ENCODE measurements at places on chromosomes 2 and 18.

GRCh38 chr2:97988722-97989121 is 7.0 kb downstream of the TMEM131 start:
- no peak for DNase-seq

GRCh38 chr18:22545066-22545760 is 127.5 kb upstream of the CTAGE1 start:
- no peak for DNase-seq

GRCh38 chr18:38644875-38645641 is 1079.5 kb upstream of the CELF4 start:
- no peak for DNase-seq

GRCh38 chr2:72579591-72580180 is 246.1 kb downstream of the EXOC6B start:
- no peak for DNase-seq

DNA sequence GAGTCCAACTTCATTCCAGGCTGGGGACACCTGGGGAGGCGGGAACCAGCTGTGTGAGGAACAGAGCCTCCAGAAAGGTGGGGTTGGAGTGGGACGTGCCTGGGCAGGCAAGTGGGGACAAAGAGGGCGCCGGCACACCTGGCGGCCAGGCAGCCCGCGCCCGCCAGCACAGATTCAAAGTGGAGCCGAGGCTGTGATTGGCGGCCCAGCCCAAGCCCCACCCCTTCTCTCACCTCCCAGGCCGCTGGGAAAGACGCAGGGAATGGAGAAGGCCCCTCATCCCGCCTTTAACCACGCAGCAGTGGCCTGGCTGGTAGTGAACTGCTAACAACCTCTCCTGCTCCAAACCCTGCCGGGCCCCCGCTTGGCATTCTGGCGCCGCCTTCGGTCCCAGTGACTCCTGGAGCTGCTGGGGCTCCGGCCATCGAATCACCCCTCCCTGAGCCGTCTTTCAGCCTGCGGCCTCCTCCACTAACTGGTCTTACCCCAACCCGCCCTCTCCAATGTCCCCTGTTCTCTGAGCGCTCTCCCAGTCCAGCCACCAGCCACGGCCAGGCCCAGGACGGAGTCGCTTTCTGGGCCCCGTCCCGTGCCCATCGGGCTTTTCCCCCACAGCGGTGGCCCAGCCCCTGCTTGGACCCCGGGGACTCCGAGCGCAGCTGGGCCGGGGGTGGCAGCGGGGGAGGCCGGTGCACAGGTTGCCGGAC is 27.9 kb upstream of the PTMA start:
- DNase-seq = no peak

GRCh38 chr2:26556309-26557243 is 78.7 kb upstream of the OTOF start:
- no peak for DNase-seq

- no peak for DNase-seq
Measured at GRCh38 chr2:21367421-21367820, 243.7 kb downstream of the TDRD15 start.

DNA sequence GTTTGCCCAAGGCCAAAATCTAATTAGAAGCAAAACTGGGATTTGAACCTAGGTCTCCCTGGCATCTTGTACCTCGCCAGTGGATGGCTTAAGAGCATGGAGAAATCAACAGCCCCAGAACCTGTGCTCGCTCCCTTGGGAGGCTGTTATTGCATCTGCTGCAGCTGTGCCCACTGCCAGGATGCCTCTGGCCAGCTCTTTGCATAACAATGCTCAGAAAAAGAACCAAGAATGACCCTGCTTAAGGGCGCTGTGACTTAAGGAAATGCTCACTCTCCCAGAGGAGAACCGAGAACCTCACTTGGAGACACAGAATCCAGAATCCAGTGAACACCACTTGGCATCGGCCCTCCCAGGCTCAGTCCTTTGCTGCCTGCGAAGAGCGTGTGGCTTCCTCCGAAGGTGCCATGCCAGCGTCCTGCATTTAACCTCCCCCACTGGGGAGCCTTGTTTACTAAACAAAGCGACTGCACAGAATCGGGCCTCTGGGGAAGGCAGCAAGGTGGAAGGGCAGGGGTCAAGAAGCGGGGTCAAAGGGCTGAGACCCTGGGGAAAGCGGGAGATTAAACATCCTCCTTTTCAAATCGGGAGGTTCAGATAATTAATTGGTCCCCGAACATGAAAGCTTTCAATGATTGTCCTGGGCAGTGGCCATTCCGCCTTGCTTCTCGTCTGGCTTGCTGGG is 71.0 kb upstream of the BOD1L2 start:
- no peak for DNase-seq

DNA sequence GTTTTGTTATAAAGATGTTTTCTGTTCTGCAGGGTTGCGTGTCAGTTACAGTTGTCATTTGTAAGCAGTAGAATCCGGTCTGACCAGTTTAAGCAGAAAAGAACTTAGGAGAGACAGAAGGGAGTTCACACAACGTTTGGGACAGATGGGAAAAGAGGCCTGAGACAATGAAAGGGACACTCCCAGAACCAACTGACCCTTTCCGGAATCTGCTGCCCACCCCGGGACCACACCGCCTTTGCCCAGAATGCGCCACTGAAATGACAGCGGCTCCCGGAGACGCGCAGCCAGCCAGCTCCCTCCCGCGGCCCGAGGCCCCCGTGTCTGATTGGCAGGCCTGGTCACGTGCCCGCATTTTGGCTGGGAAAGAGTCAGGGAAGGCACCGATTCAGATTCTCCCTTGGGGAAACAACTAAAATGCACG is 244.6 kb downstream of the BCL2 start:
- no peak for DNase-seq

DNA sequence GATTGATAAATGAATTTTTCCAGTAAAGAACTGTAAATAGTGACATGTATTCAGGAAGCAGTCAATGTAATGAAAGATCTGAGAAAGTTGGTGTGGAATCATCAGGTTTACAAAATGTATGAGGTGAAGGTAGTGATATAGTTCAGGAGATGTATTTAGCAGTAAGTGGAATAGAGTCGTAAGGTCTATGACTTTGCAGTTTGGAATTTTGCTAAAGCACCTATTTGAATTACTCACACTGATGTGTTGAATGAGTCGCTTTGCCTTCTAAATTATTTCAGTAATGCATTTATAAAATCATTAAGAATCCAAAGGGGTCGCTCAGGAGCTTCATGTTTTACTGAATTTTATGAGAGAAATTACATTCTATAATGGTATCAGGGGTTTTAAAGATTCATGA is 713.7 kb downstream of the DSC3 start:
- DNase-seq = no peak

- DNase-seq = no peak
Measured at GRCh38 chr2:172693529-172694455, 41.9 kb upstream of the RAPGEF4 start.
